Activated CD4-positive, alpha-beta memory T cell treated with anti-CD3 and anti-CD28 coated beads for 36 hours (primary cell): ENCODE measurements at places on chromosomes 6 and 20.

DNA sequence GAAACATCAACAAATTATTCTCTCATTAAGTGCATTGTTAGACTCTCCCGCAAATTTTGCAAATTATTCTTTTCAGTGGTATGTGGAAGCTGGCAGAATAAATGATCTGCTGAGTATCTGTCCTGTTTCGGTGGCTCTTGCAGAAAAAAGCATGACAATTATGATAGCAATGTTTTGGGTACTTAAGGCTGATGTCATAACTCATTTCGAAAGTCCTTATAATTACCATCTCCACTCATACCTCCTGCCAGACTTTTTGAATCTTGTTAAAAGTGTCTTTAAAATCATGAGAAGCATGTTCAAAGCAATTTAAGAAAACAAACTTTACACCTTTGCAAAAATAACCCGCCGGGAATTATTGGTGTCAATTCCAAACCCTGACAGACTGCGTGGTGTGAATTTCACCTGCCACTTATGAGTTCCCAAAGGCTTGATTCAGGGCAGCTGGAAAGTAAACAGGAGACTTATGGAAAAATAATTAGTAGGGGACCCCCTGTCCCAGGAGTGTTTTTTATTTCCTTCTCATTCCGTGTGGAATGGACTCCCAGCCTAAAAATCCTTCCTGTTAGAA, 87.6 kb upstream of the E2F3 start:
- no peak for DNase-seq

- DNase-seq: no peak
Observed at GRCh38 chr6:136757150-136757549, 35.1 kb downstream of the MAP3K5 start.

- no peak for DNase-seq
Observed at GRCh38 chr20:54276577-54277169, 68.8 kb downstream of the PFDN4 start.

- no peak for DNase-seq
Observed at GRCh38 chr6:121428872-121429756, 6.3 kb upstream of the GJA1 start.

- no peak for DNase-seq
Observed at GRCh38 chr20:34089655-34090345, 22.2 kb downstream of the EIF2S2 start.

GRCh38 chr6:107535626-107536025, 45.7 kb downstream of the SOBP start:
- no peak for DNase-seq

- DNase-seq: no peak
Observed at GRCh38 chr6:159007510-159007909, 7.5 kb upstream of the RSPH3 start.

GRCh38 chr6:89581689-89582088, 56.9 kb downstream of the LYRM2 start:
- DNase-seq: no peak

DNA sequence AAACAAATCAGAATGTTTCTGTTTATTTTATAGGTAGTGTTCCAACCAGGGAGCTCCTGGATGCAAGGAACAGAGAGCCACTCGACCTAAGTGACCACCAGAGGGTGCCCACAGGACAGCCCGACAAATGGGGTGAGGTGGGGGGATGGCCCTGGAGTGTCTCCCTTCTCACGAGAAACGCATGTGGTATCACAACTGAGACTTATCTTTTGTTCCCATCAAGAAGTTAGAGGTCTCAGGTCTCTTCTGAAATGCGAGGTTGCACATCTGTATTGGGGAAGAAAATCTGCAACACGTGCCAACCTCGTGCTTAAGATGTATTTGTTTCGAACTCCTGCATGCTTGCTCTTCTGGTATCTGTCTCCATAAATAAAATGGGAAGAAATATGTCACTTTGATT, 104.0 kb downstream of the ISM1 start:
- no peak for DNase-seq

DNA sequence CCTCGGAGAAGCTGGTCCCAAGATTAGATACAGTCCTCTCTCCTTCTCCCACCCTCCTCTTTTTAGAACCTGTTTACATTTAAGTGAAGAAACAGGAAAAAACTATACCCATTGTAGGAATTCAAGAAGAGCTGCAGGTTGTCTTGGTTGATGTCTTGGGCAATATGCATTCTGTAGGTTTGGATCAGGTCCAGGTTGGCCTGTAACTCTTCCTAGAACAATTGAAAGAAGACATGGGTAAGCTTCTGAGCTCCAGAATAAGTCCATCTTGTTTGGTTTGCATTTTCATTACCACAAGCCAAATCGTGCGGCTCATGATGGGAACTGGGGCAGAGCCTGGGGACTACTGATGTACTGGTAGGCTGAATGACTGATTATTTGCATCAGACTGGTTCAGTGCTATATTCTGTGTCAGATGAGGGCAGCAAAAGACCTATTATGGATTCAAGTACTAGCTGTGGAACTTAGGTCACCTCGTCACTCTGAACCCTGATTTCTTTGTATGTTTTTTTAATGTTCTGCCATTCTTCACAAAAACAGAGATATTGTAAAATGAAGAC, 20.3 kb upstream of the SLA2 start:
- DNase-seq: no peak

DNA sequence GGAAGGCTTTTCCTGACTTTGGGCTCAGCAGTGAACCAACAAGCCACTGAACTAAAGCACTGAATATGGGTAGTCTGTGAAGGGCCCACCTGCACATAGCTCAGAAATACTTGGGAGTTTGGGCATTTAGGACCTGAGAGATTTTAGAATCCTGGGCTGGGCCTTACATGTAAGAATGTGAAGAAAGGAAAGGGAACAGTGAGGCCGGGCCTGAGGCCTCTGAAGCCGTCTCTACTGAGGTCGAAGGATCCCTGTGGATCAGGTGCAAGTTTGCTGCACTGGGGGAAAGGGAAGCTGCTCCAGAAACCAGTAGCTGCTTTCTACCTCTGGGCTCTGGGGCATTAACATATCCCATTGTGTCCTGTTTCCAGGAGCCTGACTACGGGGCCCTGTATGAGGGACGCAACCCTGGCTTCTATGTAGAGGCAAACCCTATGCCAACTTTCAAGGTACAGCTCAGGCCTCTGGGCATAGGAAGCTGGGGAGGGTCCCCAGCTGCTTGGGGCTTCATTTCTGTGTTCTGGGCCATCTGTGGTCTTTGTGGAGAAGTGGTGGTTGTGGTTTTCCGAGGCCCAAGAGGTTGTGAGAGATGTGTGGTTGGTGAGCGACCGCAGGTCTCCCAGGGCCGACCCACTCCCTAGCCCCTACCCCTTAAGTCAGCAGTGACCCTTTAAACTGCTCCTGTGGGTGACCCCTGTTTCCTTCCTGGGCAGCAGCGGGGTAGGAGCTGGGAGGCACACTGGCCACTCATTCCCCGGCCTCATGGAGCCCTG, 30.3 kb downstream of the PLCG1 start:
- DNase-seq: peak; percentile 8

GRCh38 chr20:38827770-38828281, 22.3 kb downstream of the PPP1R16B start:
- no peak for DNase-seq

GRCh38 chr6:143267760-143268159, 182.7 kb downstream of the ADAT2 start:
- DNase-seq: no peak

DNA sequence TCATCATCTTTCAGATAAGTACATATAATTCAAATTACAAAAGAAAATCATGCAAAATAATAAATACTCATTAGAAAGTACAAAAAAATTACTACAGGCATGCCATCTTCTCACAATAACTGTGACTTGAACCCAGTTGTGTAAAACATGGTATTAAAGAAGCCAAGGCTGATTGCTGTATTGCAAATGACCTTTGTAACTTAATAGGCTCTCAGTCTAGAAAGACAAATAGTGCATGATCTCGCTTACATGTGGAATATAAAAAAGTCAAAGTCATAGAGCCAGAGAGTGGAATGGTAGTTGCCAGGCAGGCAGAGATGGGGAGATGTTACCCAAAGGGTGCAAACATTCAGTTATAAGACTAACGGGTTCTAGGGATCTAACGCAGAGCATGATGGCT, 626.1 kb downstream of the COL12A1 start:
- DNase-seq: no peak

- DNase-seq: no peak
Observed at GRCh38 chr6:154343473-154344308, 12.9 kb downstream of the IPCEF1 start.

DNA sequence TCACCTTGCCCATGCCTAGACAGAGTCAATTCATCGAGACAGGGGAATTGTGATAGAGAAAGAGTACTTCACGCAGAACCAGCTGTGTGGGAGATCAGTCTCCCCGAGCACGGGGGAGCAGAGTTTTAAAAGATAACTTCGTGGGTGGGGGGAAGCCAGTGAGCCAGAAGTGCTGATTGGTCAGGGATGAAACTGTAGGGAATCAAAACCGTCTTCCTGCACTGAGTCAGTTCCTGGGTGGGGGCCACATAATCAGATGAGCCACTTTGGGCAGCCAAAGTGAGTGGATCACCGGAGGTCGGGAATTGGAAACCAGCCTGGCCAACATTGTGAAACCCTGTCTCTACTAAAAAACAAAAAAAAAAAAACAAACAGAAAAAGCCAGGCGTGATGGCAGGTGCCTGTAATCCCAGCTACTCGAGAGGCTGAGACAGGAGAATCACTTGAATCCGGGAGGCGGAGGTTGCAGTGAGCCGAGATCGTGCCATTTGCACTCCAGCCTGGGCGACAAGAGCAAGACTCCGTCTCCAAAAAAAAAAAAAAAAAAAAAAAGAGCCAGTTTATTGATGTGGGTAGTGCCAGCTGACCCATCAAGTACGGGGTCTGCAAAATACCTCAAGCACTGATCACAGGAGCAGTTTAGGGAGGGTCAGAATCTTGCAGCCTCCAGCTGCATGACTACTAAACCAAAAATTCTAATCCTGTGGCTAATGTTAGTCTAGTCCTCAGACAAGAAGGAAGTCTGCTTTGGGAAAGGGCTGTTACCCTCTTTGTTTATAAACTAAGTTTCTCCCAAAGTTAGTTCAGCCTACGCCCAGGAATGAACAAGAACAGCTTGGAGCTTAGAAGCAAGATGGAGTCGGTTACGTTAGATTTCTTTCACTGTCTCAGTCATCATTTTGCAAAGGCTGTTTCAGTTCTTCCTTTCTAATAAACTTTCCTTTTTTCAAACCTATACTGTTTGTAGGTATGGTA, 3.9 kb upstream of the TRIM39 start:
- peak; percentile 57 for DNase-seq

DNA sequence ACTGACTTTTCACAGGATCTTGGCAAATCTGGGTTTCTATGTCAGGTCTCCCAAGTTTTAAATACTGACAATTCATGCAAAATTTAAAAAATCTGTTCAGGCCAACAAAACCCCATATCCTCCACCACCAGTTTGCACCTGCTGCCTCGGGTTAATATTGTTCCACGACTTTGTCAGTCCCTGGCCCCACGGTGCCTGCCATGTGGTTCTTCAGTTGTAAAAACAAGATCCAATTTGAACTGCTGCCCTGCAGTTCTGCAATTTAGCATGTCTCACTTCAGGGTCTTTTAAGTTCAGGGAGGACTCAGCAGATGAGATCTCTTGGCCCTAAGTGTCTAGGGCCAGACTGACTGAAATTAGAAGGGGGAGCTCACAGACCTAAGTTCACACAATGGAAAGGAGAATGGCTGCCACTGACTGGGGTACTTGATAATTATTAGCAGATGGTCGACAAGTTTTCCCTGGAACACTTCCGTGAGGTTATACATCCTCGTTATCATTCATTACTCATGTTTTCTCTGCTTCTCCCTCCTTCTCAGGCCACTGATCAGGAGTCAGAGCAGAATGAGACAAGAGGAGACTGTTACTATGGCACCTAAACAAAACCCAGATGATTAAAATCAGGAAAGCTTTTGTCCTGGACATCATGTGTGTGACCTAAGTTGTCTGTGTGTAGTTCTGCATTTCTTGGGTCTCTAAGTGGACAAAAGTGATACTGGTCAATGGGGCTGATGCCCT, 223.6 kb downstream of the KIF16B start:
- no peak for DNase-seq

GRCh38 chr6:5191722-5192121, 69.0 kb downstream of the LYRM4 start:
- DNase-seq: no peak

- DNase-seq: no peak
Observed at GRCh38 chr20:41345729-41346067, 5.1 kb downstream of the LPIN3 start.

GRCh38 chr20:59334651-59335300, 34.4 kb downstream of the EDN3 start:
- no peak for DNase-seq

- DNase-seq: no peak
Observed at GRCh38 chr6:80641591-80641990, 535.1 kb downstream of the BCKDHB start.
